ENCODE measurements at places on chromosomes 16 and 17.

DNA sequence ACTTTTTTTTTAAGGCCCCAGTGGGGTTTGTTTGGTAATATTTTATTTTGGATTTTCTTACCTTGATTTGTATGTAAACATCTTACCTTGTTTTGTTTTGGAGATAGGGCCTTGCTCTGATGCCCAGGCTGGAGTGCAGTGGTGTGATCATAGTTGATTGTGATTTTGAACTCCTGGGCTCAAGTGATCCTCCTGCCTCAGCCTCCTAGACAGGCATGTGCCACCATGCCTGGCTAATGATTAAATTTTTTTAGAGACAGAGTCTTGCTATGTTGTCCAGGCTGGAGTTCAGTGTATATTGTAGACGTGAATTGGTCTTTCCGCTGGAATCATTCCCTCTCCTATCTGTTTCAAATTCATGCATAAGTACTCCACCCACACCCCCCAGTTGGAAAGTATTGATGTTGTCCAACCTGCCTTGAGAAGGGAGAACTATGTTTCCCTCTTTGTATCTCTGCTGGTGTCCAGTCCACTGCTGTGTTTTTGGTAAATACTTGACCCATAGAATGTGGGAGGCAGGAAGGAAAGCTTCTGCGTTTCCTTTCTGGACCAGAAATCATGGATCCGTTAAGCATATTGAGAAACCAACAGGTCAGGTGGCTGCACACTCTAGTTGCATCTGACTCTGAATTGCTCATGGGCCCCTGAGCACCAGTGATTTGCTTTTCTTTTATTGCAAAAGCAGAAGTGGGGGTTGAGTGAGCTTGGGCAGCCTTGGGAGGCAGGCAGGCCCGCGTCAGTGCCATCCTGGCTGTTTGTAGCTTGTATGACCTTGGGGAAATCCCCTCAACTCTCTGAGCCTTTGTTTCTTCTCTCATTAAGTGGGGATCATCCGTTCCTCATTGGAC, 25.0 kb downstream of the RMI2 start:
- no peak for DNase-seq

GRCh38 chr17:8799570-8800212, 526 bp upstream of the MFSD6L start:
- DNase-seq = no peak

DNA sequence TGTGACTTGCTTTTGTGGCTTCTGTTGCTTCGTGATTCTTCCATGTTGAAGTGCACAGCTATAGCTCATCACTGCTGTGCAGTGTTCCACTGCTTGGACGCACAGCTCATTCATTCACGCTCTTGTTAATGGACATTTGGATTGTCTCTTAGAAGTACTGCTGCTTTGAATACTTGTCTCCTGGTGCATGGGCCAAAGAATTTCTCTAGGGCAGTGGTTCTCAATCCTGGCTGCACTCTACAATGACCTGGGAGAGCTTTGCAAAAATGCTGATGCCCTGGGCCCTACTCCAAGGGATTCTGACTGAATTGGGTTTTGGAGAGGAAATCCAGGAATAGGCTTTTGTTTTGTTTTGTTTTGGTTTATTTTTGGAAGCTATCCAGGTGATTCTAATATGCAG, 20.0 kb downstream of the CCL17 start:
- DNase-seq = no peak

DNA sequence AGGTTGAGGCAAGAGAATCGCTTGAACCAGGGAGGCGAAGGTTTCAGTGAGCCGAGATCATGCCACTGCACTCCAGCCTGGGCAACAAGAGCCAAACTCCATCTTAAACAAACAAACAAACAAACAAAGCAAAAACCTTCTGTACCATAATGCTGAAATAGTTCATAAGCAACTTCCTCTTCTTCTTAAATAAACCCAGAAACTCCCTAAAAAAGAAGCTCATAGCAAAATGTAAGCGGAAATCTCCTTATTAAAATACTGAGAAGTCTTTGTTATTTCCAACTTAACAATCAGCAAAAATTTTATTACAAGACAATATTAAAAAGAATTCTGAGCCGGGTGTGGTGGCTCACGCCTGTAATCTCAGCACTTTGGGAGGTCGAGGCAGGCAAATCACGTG, 82.8 kb downstream of the FBXL20 start:
- no peak for DNase-seq

DNA sequence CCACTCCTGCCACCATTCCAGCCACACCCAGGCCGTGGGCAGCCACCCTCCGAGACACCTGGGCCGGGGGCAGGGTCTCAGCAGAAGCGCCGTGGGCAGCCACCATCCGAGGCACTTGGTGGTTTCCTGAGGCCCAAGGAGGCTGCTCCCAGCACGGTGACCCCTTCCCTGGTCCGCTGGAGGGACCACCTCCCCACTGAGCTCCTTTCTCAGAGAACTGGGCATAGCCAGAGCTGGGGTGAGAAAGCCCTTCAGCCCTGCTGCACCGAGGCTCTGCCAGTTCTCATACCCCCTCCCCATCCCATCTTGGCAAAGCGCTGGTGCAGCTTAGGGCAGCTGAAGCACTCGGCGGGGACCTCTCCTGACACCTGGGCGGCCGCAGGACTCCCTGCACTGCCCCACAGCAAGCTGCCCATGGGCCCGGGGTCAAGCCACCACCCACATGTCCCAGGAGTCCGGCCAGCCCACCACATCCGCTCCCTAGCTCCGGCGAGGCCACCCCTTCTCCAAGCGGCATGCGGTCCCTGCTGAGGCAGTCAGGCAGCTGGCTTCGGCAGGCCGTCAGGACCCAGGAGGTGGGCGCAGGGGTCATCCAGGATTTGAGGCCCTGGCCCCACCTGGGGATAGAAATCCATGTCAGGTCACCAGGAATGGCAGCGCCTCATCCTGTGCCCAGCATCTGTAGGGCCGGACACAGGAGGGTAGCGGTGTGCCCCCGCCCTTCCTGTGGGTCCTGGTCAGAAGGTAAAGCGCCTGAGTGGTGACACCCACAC, 1.3 kb upstream of the CYBA start:
- no peak for DNase-seq

- no peak for DNase-seq
Measured at GRCh38 chr17:15900871-15901270, 44.1 kb upstream of the ADORA2B start.

DNA sequence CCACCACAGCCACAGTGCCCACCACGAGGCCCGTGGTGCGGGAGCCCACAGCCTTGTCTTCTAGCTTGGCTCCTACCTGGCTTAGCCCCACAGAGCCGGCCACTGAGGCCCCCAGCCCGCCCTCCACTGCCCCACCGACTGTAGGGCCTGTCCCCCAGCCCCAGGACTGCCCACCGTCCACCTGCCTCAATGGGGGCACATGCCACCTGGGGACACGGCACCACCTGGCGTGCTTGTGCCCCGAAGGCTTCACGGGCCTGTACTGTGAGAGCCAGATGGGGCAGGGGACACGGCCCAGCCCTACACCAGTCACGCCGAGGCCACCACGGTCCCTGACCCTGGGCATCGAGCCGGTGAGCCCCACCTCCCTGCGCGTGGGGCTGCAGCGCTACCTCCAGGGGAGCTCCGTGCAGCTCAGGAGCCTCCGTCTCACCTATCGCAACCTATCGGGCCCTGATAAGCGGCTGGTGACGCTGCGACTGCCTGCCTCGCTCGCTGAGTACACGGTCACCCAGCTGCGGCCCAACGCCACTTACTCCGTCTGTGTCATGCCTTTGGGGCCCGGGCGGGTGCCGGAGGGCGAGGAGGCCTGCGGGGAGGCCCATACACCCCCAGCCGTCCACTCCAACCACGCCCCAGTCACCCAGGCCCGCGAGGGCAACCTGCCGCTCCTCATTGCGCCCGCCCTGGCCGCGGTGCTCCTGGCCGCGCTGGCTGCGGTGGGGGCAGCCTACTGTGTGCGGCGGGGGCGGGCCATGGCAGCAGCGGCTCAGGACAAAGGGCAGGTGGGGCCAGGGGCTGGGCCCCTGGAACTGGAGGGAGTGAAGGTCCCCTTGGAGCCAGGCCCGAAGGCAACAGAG, 10.5 kb downstream of the VASN start:
- DNase-seq = no peak

GRCh38 chr17:49742166-49742638, 21.7 kb downstream of the FAM117A start:
- no peak for DNase-seq

DNA sequence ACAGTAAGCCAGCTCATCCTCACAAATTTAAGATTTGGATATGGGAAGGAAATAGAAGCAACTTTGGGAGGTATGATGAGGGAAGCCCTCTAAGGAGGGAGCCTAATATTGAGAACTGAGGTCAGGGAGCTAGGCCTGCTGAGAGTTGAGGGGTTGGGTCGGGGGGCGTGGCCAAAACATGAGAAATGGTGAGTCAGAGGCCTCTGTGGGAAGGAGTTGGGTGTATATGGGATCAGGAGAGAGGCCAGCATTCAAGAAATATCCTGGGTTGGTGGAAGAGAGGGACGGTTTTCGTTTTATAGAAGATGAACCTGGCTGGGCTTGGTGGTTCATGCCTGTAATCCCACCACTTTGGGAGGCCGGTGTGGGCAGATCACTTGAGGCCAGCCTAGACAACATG, 48.4 kb downstream of the CLEC16A start:
- DNase-seq = no peak

DNA sequence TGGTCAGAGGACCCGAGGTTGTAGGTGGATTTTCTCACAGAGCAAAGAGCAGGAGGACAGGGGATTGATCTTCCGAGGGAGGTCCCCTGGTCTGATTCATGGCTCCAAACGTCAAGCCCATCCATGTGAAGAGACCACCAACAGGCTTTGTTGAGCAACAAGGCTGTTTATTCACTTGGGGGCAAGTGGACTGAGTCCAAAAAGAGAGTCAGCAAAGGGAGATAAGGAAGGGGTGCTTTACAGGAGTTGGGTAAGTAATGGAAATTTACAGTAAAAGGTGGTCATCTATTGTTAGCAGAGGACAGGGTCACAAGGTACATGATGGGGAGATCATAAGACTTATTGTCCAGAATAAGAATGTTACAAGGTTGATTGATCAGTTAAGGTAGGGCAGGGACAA, 2285.8 kb downstream of the TP53TG3F start:
- no peak for DNase-seq

GRCh38 chr16:83903751-83904150, 4.8 kb downstream of the MLYCD start:
- DNase-seq = no peak

DNA sequence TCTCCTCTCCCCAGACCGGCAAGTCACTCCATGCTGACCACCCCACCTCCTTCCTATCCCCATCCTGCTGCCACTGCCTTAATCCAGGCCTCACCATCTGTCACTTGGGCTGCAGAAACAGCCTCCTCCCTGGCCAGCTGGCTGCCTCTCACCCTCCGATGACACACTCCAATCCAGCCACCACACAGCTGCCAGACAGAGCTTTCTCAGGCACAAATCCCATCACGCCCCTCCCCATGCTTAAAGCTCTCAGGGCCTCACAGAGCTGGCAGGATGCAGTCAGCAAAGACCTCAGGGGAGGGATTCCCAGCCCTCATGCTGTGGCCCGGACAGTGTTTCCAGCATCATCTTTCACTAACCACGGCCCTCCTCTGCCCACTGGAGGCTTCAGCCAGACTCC, 13.7 kb downstream of the CAMKK1 start:
- no peak for DNase-seq

DNA sequence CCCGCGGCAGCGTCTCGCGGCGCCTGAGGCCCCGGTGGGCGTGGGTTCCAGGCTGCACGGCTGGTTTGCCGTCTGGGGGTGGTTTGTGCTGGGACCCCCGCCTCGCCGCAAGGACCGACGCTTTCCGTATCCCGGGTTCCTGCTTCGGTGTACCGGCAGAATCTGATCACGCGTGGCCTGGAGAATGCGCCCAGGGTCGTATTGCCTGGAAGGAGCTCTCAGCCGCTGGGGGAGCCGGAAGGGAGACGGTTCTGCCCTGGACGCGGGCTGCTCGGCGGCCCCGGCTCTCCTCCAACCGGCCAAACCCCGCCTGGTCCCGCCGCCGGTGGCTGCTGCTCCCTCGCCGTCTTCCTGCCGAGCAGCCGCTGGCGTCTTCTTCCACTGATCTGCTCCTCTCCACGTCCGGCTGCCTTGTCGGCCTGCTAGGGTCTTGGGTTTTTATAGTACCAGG, 39.8 kb downstream of the ZNF778 start:
- DNase-seq = no peak

DNA sequence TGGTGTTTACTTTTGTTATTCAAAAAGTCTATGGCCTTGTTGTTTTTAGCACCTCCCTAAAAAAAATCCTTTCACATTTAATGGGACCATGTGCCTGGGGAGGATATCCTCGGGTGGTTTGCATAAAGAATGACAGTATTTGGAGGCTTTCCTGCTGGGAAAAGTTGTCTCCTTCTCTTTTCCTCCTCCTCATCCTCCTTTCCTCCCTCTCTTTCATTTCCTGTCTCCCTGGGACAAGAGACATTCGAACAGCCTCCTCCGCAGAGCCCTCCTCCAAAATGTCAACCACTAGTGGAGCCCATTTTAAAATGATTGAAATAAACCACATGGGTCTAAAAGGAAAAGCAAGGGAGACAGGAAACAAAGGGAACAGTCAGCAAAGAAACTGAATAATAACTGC, 67.4 kb downstream of the MYH13 start:
- no peak for DNase-seq

GRCh38 chr16:64392456-64392855, 729.4 kb downstream of the CDH11 start:
- no peak for DNase-seq

DNA sequence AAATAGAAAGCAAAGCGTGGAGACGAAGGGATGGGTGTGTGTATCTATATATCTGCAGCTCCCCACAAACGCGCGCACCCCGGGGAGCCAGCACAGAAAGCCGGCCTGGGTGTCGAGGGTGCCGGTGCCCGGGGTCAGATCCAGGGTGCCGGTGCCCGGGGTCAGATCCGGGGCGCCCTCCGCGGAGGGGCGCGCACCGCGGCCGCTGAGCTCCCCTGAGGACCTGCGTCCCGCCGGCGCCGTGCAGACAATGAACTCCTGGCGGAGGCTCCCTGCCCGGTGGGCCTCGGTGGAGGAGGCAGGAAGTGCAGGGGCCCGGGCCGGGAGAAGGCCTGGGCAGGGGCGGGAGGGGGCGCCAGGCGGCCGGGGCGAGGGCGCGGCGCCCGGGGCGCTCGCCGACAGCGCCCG, 1.1 kb downstream of the ZNF423 start:
- DNase-seq = no peak

DNA sequence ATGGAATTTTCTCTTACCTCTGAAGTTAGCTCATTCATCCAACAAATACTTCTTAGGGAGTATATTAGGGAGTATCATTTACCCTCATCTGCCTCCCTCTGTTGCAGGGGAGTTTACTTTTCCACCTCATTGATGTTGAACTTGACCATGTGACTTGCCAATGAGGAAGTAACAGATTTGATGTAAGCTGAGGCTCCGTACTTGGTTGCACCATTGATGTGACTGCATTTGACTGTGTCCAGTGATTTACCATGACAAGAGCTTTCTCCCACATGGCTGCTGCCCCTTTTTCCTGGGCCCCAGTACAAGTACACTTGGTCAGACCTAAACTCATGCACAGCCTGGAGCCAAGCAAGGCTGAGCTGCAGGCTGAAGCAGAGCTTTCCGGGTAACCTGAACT, 81.6 kb upstream of the HS3ST2 start:
- no peak for DNase-seq

All from stimulated activated CD4-positive, alpha-beta T cell treated with anti-CD3 and anti-CD28 coated beads, TNF-alpha, amount 100 ng/mL, for 1 hour (primary cell).